ENCODE measurements at places on chromosomes 12 and 14.

- no peak overlapping the region for H3K4me3 ChIP-seq
- peaks cover 33% of the 10 kb centered on the region for H3K4me1 ChIP-seq
- H3K36me3 ChIP-seq, result peaks cover 1% of the 10 kb centered on the region
These were observed 3.0 kb downstream of the LGR5 start for GRCh38 chr12:71442567-71442931.

GRCh38 chr14:72722201-72722785 is 171.6 kb downstream of the DPF3 start:
- H3K27me3 ChIP-seq, result peaks cover 6% of the 10 kb centered on the region
- peaks cover 27% of the 10 kb centered on the region for H3K36me3 ChIP-seq
- peaks cover 32% of the 10 kb centered on the region for H3K4me1 ChIP-seq
- H3K4me3 ChIP-seq, result no peak overlapping the region
- H3K27ac ChIP-seq, result no peak overlapping the region
- DNase-seq, result no peak

DNA sequence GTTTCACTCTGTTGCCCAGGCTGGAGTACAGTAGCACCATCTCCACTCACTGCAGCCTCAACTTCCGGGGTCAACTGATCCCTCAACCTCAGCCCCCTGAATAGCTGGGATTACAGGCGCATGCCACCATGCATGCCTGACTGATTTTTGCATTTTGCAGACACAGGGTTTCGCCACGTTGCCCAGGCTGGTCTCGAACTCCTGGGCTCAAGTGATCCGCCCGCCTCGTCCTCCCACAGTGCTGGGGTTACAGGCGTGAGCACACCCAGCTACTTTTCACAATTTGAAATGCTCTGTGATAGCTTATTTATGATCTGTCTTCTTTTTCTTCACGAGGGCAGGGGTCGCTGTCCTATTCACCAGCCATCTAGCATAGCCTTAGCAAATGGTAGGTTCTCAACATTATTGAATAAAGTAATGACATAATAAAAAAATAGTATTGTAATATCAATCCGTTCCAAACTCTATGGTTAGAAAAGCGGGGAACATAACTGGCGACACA is 477 bp upstream of the DDX47 start:
- H3K36me3 ChIP-seq, result peaks cover 31% of the 10 kb centered on the region
- H3K27ac ChIP-seq, result no peak overlapping the region
- peaks cover 4% of the 10 kb centered on the region for H3K27me3 ChIP-seq
- H3K4me1 ChIP-seq, result peaks cover 72% of the 10 kb centered on the region
- peak overlapping the region; percentile 99 for H3K4me3 ChIP-seq

GRCh38 chr12:26153421-26154154 is 28.8 kb upstream of the BHLHE41 start:
- no peak overlapping the region for H3K4me3 ChIP-seq
- DNase-seq, result no peak

DNA sequence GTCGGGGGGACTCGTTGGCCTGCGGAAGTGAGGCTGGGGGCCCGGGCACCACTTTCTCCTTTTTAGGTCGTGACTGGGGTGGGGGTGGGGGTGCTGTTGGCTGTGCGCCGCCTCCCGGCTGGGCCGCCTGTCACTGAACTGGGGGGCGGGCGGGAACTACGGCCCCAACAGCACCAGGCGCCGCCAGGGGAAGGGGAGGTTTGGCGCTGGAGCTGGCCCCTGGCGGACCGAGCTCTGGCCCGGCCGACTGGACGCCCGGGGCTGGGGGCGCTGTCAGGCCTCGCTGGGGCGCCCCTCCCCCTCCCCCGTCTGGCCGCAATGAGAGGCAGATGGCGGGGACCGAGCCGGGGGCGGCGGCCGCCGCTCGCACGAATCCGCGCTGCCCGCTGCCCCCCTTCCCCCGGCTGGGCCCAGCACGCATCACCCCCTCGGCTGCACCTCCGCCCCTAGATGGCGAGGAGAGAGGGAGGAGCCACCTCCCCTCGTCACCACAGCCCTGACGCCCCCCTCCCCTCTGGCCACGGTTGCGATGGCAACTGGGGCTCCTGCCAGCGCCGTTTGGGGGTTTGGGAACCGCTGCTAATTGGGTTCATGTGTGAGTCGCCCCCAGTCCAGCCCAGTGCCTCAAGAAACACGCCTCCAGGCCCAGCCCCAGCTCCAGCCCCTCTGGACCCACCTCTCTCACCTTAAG is 723 bp downstream of the NFATC4 start:
- peak overlapping the region; percentile 89 for H3K4me3 ChIP-seq
- H3K4me1 ChIP-seq, result peaks cover 54% of the 10 kb centered on the region
- peaks cover 5% of the 10 kb centered on the region for H3K27me3 ChIP-seq
- H3K27ac ChIP-seq, result peak overlapping the region; percentile 54
- H3K36me3 ChIP-seq, result peaks cover 23% of the 10 kb centered on the region

DNA sequence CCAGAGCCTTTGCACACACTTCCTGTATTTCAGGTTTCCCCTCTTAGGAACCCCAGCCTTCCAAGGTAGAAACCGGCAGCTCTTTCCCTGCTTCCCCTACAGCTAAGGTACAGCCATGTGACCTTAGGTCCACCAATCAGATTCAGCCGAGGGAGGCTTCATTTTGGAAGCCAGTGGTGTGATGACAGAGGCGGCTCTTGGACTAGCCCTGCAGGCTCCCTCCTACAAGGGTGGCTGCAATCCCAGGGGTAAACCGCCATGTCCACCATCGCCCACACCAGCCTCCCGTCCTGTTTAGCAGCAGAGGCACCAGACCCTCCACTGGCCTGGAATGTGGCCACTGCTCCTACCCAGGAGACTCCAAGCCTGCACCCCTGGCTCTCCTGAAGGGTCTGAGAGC is 65.6 kb downstream of the SERPINA3 start:
- H3K4me3 ChIP-seq, result no peak overlapping the region
- no peaks in the 10 kb centered on the region for H3K36me3 ChIP-seq
- peaks cover 8% of the 10 kb centered on the region for H3K27me3 ChIP-seq
- no peak overlapping the region for H3K27ac ChIP-seq
- DNase-seq, result no peak
- H3K4me1 ChIP-seq, result peaks cover 11% of the 10 kb centered on the region

DNA sequence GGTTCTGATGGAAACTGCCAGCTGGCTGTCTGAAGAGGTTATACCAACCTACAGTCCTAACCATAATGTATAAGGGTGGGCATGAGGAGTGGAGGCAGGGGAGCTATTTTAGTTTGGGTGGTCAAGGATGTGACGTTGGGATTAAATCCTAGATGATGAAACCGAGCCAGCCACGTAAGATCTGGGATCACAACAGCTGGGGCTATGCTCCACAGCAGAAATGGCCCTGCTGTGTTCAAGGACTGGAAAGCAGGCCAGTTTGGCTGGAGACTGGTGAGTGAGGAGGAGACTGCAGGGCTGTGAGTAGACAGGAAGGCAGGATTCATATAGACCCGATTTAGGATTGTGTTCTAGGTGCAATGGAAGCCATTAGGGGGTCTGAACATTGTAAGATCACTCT is 66.1 kb downstream of the SAMD4A start:
- H3K36me3 ChIP-seq, result no peaks in the 10 kb centered on the region
- no peak overlapping the region for H3K4me3 ChIP-seq
- H3K27ac ChIP-seq, result no peak overlapping the region

DNA sequence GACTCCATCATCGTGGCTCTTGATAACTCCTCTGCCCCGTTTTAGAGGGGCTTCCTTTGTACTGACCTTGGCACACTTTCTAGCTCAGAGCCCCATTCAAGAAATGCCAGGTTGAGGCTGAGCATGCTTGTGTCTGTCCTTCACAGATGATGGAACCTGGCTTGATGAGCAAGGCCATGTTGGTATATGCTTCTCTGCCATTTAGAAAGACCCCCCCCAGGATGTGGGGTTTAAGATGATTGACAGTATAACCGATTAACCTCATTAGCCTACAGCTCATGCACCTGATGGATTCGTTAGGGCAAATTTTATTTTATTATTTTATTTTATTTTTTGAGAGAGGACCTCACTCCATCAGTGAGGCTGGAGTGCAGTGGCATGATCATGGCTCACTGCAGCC is 21.0 kb downstream of the BATF start:
- peaks cover 2% of the 10 kb centered on the region for H3K27me3 ChIP-seq
- H3K27ac ChIP-seq, result no peak overlapping the region
- no peaks in the 10 kb centered on the region for H3K36me3 ChIP-seq

GRCh38 chr12:6106218-6106617 is 18.3 kb downstream of the VWF start:
- H3K27ac ChIP-seq, result no peak overlapping the region
- no peak overlapping the region for H3K4me3 ChIP-seq
- H3K27me3 ChIP-seq, result peaks cover 3% of the 10 kb centered on the region
- H3K4me1 ChIP-seq, result peaks cover 11% of the 10 kb centered on the region
- no peak for DNase-seq

- H3K27ac ChIP-seq, result no peak overlapping the region
- H3K4me3 ChIP-seq, result no peak overlapping the region
- H3K36me3 ChIP-seq, result peaks cover 35% of the 10 kb centered on the region
These were observed 19.8 kb downstream of the ZFYVE21 start for GRCh38 chr14:103735439-103735814.

DNA sequence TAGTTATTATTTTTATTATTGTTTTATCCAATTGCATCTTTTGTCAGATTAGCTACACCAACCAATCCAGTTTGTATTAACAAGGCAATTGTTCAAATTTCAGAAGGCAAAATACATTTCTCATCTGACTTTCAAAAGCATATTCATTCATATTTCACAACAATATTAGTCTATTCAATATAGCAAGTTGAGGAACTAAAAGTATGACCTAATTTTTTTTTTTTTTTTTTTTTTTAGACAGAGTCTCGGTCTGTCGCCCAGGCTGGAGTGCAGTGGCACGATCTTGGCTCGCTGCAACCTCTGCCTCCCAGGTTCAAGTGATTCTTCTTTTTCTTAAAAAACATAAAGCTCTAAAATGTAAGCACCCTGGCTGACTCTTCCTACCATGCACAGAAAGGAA is 17.3 kb downstream of the COX14 start:
- no peak overlapping the region for H3K4me3 ChIP-seq
- H3K36me3 ChIP-seq, result peaks cover 50% of the 10 kb centered on the region

DNA sequence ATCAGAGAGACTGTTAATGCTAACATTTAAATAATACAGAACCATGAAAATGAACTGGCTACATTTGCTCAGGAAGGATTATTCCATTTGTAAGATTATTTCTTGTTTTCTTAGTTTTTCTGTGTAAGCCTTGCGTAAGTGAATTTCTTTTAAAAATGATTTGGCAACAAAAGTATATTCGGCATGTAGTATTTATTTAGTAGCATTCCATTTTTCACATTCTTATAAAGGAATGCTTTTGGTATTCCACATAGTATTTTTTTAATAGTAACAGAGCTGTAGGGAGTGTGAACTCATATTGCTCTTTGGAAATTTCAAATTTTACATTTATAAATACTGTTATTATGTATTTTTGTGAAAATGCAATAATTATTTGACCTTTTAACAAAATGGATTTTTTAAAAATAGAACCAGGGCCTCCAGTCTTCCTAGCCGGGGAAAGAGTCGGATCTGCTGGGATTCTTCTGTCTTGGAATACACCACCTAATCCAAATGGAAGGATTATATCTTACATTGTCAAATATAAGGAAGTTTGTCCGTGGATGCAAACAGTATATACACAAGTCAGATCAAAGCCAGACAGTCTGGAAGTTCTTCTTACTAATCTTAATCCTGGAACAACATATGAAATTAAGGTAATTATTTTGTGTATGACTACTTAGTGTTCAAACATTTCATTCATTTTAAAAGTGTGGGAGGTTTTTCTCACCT is 1.2 kb downstream of the PTPRQ start:
- no peaks in the 10 kb centered on the region for H3K4me1 ChIP-seq
- H3K4me3 ChIP-seq, result no peak overlapping the region
- no peaks in the 10 kb centered on the region for H3K27me3 ChIP-seq
- H3K27ac ChIP-seq, result no peak overlapping the region
- H3K36me3 ChIP-seq, result no peaks in the 10 kb centered on the region

- peaks cover 56% of the 10 kb centered on the region for H3K27me3 ChIP-seq
- H3K4me3 ChIP-seq, result no peak overlapping the region
- no peak for DNase-seq
- no peaks in the 10 kb centered on the region for H3K4me1 ChIP-seq
These were observed 12.6 kb upstream of the OAS1 start for GRCh38 chr12:112894128-112894527.

GRCh38 chr12:9387450-9387849 is 179.3 kb upstream of the PZP start:
- no peak overlapping the region for H3K27ac ChIP-seq
- no peak for DNase-seq
- H3K4me3 ChIP-seq, result no peak overlapping the region
- H3K4me1 ChIP-seq, result peaks cover 8% of the 10 kb centered on the region
- no peaks in the 10 kb centered on the region for H3K36me3 ChIP-seq

- H3K36me3 ChIP-seq, result no peaks in the 10 kb centered on the region
- H3K27ac ChIP-seq, result peak overlapping the region; percentile 59
- H3K27me3 ChIP-seq, result no peaks in the 10 kb centered on the region
These were observed 736.5 kb upstream of the LMO3 start for GRCh38 chr12:17342381-17342961.

DNA sequence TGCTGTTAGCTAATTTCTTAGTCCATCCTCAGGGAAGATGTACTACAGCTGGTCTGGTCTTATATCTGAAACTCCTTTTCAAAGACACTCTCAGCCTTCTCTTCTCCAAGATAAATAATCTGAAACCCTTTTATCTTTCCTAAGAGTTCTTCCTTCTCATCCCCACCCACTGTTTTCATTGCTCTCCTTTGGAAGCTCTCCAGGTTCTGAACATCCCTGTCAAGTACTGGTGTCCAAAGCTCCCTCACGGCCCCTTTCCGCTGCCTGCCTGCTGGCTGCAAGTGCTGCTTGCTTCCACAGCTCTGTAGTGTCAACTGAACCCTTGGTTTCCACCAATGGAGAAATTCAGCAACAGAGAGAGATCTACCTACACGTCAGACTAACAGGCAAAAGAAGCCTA is 6.6 kb upstream of the SLC6A13 start:
- DNase-seq, result no peak
- H3K36me3 ChIP-seq, result peaks cover 5% of the 10 kb centered on the region
- H3K27me3 ChIP-seq, result no peaks in the 10 kb centered on the region

DNA sequence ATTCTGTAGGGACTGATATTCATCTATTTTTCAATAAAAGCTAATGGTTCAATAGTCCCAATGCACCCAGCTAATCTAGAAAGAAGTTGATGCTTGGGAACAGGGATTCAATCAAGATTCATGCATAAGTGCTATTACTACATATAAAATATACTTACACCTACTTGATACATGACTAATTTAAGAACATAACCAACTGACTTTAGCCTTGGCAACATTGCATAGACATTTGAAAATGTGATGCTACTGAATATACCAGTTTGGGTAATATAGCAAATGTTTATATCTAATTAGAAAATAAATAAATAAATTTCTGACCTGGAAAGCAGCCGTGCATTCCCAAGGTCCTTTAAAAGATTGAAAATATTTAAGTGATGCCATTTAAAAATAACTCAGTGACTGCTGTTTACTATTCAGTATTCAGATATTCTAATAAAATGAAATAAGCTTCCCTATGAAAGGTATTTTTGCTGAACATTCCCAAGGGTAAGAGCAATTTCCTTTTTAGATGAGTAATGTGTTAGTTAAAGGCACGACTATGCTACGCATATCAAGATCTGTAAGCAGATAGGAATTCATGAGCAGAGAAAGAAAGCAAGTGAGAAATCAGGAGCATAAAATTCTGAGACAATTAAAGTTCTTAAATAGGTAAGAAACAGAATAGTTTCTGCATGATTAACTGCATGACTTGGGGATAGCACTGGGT is 160.6 kb upstream of the SYT1 start:
- H3K27ac ChIP-seq, result no peak overlapping the region
- H3K4me1 ChIP-seq, result no peaks in the 10 kb centered on the region
- no peak for DNase-seq
- H3K27me3 ChIP-seq, result no peaks in the 10 kb centered on the region

GRCh38 chr14:22414876-22415604 is 174.0 kb downstream of the DAD1 start:
- peaks cover 44% of the 10 kb centered on the region for H3K4me1 ChIP-seq
- H3K4me3 ChIP-seq, result no peak overlapping the region
- no peak overlapping the region for H3K27ac ChIP-seq
- DNase-seq, result no peak
